ENCODE measurements at places on chromosomes 1 and 21.

DNA sequence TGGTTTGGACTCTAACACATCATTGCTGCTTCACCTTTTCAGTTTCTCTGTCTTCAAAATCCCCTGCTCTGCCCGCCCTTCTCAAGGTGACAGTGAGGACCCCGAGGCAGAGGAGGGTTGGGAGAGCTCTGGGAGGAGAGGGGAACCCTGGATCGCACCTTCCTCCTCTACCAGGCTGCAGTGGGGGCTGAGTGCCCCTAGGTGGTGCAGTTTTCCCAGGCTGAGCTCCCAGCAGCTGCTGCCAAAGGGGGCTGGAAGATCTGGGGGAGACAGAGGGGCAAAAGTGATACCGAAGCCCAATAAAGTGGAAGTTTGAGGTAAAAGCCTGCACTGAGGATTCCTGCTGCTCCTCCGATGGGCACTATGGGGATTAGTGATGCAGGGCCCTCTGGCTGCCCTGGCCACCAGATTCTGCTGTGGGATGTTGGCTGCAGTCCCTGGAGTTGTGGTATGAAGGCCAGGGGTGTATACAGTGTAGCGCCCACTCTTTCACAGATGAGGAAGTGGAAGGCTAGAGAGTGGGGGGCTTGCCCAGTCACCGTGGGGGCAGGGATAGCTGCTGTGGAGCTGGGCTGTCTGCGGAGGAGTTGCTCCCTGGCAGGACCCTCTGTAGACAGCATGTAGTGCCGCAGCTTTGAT, 40.7 kb upstream of the SCMH1 start:
- DNase-seq = peak; percentile 5

GRCh38 chr1:107776900-107777663, 187.9 kb downstream of the VAV3 start:
- DNase-seq = no peak

DNA sequence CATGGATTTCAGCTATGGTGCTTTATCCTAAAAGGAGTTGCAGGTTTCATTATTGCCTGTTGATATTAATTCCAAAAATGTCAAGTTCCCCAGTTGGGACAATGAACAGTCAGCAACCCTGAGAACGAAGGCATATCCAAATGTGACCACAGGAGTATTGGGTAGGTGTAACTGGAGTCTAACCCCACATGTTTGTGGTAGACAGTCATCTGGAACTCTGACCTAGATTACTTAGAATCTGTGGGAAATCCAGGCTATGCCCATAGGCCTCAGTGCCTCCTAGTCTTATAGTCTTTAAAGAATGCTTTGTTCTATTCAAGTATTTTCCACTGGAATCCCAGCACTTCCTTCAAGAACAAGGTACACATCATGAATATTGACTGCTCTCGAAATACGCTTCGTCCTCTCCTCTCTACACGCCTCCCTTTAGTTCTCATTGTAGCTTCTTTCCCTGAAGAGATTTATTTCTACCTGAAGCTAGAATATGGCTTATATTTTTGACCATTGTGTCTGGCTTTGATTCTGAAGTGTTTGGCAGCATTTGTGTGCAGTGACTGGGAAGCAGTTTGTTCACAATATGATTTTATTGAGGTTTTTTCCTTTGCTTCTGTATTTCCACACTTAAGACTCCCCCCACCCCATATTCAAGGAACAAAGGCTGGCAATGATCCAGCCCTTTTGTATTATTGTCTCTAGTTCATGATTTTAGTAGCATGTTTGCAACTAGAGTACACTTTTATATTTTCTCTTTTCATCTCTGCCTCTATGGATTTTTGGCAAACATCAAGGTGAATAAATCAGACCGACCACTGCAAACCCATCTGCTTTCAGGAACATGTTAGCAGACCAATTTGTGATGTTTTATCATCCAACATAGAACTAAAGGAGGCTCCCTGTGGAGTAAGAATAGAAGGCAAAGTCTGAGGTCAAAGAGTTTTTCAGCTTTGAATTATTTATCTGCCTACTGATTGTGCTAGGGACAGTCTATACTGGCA, 178.6 kb downstream of the GPR52 start:
- no peak for DNase-seq

DNA sequence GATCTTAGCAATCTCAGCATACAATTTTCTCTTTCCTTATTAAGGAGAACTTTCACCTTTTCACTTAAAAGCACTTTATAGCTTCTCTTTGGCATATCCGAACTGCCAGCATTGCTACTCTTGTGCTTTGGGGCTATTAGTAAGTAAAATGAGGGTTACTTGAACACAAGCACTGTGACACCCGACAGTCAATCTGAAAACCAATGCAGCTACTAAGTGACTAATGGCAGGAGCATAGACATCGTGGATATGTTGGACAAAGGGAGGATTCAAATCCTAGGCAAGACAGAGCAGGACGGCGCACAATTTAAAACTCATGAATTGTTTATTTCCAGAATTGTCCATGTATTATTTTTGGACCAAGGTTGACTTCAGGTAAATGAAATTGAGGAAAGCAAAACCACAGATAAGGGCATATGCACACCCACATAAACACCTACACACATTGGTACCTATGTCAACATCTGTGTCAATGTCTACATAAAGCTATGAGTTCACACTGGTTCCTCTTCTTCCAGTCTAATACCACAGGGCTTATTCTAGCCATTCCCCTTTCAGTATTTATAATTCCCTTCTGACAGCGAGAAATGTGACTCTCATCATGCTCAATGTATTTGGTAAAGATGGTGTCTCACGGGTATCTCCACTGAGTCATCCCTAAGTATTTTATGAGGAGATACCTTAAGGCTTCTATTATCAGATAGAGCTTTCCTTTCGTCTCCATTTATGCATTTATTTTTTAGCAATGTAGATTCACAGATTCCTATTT, 75.3 kb upstream of the RALGPS2 start:
- DNase-seq = no peak

DNA sequence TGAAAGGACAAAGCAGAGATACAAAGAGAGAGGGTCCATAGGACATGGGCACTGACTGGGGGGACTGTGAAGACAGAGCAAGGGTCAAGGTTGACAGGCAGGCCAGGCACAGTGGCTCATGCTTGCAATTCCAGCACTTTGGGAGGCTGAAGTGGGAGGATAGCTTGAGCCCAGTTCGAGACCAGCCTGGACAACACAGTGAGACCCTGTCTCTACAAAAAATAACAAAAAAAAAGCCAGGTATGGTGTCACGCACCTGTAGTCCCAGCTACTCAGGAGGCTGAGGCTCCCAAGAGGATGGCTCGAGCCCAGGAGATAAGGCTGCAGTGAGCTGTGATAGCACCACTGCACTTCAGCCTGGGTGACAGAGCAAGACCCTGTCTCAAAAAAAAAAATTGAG, 4.4 kb downstream of the CASP9 start:
- no peak for DNase-seq

- DNase-seq = no peak
These were observed 4.4 kb downstream of the PCAT6 start for GRCh38 chr1:202815120-202815519.

- no peak for DNase-seq
These were observed 3.6 kb downstream of the CERS2 start for GRCh38 chr1:150970808-150971582.

- DNase-seq = peak; percentile 5
These were observed 34.9 kb downstream of the CENPF start for GRCh38 chr1:214637722-214638458.

DNA sequence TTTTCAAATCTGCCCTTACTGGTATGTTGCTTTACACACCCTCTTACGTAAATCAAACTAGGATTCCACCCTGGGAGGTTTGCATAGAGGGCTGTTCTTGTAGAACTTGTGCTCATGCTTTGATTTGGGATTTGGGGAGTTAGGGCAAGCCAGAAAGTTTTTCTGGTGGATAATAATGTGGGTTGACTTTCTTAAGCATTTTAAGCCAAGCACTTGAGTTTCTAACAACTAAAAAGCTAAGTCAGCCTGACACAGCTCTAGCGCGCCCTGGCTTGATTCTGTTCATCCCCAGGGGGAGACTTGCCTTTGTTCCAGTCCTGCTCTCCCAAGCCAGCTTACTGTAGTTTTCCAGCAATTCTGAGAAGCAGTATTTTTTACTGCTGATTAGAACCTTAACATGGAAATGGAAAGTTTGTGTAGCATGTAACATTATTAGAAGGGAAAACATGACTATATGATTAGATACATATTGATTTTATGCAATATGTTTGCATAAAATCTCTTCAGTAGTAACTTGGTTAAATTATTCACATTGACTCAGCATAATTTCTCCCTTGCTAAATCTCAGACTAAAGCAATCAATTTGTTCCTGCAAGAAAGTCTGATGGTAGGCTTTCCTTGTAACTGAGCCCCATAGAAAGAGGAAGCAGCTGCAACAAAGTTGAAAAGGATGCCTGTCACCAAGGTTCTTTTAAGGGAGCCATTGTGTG, 11.0 kb upstream of the PGD start:
- no peak for DNase-seq

- DNase-seq = peak; percentile 30
These were observed 32.3 kb downstream of the SLC66A1 start for GRCh38 chr1:19344372-19344810.

DNA sequence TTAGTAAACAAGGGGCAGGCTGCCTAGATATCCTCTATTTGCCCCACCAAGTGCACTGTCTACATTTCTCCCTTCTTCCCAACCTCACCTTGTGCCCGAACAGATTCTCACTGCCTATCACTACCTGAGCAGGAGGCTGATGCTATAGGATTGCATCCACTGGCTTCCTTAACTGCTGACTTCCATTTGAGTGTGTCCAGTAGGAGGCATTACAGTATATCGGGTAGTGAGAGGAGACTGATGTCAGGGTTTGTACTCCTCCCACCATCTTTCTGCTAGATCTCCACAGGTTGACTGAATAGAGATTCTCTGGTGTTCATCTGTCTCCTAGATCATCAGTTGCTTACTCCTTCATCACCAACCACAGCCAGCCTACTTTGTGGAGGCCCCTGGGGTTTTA, 796.3 kb downstream of the LRRIQ3 start:
- no peak for DNase-seq

DNA sequence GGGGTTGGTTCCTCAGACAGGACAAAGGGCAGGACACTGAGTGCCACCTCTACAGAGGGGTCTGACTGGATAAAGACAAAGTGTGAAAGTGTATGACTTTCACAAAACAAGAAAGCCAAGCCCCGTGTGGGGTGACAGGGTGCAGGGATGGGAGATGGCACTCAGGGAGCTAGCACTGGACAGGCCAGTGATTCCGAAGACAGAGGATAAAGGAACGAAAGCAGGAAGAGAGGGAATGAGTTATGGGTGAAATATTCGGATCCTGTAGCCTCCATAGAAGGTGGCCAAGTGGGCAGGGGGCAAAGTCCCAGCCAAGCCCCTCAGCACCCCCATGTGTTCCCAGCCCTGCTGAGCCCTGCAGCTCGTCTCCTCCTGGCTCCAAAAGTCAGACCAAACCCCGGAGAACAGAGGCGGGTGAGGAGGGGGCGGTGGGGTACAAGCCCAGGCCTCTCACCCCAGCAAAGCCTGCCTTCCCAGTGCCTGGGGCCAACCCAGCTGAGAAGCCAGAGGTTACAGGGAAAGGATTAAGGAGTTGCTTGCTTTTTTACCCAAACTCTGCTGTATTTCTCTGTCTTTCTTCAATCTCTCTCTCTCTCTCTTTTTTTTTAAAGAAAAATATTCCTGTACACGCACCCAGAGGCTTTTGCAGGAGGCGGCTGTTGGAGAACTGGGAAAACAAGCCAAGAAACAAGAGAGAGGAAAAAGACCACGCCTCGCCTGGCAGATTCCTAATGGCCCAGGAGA, 14.0 kb upstream of the WASF2 start:
- DNase-seq = no peak

- no peak for DNase-seq
These were observed 61.0 kb upstream of the ADARB1 start for GRCh38 chr21:45013260-45013841.

DNA sequence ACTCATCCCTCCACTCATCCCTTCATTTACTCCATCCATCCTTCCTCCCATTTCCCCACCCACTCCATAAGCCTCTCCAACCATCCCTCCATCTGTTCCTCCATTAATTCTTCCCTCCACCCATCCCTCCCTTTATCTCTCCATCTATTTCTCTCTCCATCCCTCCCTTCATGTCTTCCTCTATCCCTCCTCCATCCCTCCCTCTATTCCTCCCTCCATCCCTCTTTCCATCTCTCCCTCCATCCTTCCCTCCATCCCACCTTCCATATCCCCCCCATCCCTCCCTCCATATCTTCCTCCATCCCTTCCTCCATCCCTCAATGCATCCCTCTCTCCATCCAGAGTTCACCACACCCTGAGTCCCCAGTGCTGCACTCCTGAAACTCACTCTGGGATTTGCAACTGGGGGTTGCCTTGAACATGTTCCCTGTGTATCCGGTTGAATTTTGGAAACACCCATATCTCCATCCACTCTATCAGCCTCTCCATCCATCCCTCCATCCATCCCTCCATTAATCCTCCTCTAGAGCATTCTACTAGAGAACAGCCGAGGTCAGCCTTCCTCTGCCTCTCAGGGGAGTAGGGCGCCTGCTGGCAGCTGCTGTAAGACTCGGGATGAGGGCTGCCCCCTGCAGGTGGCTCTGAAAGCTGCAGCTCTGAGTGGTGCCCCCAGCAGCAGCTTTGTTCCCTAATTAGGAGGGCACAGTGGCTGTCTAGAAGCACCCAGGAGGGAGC, 39.4 kb downstream of the ABCG1 start:
- DNase-seq = peak; percentile 78

Measured in activated T-cell treated with anti-CD3 and anti-CD28 coated beads for 1 hour (primary cell).